Pulmonary artery endothelial cell (primary cell): ENCODE measurements at places on chromosomes 2 and 18. TPM values are rescaled to one million over a fixed set of nuclear protein-coding genes. Genes with fewer than 3 reads are reported as not detected.

The PFN4 gene
- 0.14 and 0.59 TPM in 2 replicates for total RNA-seq

GRCh38 chr2:126754240-126755004, 98.5 kb downstream of the GYPC start:
- no peak for DNase-seq

DNA sequence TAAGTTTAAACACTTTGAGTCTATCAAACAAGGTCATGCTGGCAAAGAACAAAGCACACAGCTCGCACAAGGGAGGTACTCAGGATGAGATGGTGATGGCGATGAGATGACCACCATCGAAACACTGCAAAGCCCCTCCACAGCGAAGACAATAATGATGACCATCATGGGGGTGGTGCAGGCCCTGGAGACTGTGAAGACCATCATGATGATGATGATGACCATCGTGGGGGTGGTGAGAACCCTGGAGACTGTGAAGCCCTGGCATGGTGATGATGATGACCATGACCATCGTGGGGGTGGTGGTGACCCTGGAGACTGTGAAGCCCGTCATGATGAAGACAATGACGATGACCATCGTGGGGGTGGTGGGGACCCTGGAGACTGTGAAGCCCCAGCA, 81.6 kb upstream of the SALL3 start:
- no peak for DNase-seq

DNA sequence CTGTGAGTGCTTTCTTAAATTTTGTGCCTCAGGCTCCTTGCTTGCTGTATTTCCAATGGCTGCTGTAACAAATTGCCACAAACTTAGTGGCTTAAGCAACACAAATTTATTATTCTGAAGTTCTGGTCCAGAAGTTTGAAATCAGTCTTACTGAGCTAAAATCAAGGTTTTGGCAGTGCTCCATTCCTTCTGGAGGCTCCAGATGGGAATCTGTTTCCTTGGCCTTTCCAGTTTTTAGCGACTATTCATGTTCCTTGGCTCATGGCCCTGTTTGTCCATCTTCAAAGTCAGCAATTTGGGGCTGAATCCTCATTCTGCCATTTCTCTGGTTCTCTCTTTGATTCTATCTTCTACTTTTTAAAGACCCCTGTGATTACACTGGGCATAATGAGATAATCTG, 31.8 kb downstream of the STRADB start:
- no peak for DNase-seq

GRCh38 chr2:152449578-152449977, 114.6 kb downstream of the FMNL2 start:
- no peak for DNase-seq

- no peak for DNase-seq
These were observed 594.4 kb upstream of the ID2 start for GRCh38 chr2:8087480-8087840.

GRCh38 chr2:1049691-1050090, 99.0 kb downstream of the SNTG2 start:
- no peak for DNase-seq

The TRABD2A gene
- 0.59 and 0.92 TPM in 2 replicates for total RNA-seq

The RAB6C gene
- total RNA-seq, result not detected in 2 replicates

DNA sequence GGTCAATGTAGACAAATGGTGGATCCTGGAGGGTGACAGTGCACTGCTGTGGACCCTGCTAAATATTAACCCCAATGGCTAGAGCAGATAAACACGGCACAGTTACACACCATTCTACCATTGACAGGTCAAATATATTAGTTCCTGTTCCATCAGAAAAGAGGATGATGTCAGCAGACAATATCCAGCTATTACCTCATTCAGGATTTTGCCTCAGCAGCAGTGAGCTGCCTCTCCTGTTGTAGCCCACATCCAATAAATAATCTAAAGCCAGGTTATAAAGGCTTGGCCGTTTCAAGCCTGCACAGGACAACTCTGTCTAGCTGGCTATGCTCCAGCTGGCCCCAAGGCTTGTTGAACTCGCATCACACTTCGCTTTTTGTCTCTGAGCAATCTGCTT, 31.6 kb upstream of the NETO1 start:
- no peak for DNase-seq

DNA sequence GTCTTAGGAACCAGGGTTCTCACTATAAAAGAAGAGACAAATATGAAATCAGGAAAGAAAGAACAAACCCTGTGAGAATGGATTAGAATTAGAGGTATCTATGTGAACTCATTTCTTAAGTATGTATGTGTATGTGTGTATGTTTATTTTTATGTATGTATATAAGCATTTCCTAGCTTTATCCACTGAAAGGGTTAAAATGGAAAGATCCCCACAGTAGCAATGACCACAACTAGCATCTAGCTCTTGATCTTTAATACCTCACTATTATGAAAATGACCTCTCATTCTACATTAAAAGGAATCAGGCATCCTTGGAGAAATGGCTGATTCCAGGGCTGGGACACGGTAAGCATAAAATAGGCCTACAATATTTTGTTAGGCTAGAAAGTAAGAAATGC, 31.6 kb downstream of the RTN4 start:
- DNase-seq, result no peak

DNA sequence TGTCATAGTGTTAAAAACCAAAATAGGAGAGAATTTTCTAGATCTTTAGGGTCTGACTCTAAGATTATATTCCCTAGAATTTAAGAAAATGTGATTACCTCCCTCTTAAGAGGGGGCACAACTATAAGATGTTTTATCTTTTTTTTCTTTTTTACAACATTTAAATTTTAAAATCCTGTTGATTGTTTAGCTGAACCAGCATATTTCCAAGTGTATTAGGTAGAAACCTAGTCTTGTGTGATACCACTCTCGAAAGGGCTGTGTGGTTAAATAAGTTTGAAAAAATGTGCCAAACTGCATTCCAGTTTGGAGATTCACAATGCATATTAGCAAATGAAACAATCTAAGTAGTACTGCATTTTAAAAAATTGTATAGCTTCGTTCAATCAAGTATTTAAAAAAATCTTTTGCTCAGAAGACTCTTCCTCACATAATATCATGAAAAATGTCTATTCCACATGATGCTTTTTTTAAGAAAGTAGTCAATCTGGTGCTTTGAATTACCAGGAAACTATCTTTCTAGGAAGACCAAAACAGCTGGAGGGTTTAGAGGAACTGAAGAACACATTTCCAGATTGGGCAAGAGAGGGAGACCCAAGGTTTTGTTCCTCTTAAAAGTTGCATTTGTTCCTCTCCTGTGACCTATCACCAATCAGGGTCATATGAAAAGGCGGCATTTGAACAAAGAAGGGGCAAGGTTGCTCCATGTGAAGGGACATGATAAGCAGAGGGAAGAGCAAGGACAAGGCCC, 98.8 kb downstream of the DPP4 start:
- no peak for DNase-seq

DNA sequence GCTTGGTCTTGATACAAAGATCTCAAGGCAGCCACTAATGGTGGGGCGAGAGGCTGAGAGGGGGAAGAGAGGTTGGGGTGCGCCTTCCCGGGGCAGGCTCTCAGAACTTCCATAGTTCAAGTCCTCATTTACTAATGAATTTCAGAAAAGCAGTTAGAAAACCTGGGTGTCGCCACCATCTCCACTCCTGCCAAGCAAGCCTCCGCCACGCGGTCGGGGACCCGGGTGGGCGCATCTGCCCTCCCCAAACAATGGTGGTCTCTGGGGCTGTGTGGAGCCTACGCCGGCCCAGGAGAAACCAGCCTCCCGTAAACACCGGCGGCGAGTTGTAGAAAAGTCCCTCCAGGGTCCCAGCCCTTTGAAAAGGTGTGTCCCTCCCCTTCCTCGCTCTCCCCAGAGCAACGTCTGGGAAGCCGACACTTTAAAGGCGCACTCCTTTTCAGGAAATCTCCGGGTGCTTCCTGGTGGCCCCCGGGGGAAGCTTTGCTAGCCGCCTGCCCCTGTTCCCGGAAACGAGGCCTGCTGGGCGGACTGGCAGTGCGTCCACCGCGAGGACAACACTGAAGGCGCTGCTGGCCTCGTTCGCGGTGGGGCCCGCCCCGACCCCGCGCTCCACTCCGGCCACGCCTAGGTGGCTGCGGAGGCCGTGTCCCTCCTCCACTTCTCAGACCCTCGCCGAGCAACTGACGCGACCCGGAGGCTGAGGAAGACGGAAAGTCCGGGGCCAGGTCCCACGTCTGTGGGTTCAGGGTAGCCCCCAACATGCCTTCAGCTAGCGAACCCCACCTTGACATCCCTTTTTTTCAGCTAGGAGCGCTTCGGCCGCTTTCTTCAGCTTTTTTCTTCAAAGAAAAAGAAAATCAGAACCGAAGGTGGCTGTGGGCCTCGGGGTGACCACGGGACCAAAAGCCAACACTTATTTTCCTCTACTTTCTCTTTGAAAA, 16.8 kb downstream of the EVX2 start:
- no peak for DNase-seq

DNA sequence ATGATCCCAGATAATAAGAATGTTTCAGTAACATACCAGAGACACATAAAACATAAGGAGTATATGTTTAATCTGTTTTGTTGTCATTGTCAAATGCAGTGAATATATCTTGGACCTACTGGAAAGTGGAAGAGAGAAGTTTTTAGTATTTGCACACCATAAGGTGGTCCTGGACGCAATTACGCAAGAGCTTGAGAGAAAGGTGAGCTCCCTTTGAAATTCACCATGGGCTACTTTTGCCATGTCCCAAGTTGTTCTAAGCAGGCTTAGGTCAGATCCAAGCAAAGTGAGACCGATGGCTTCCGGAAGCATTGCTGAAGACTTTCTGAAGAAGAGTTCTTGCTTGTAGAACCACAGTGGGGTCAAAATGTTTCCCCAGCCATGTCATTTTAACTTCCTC, 30.8 kb upstream of the RPL37A start:
- no peak for DNase-seq

- no peak for DNase-seq
These were observed 263.5 kb downstream of the FHOD3 start for GRCh38 chr18:36561046-36561445.

DNA sequence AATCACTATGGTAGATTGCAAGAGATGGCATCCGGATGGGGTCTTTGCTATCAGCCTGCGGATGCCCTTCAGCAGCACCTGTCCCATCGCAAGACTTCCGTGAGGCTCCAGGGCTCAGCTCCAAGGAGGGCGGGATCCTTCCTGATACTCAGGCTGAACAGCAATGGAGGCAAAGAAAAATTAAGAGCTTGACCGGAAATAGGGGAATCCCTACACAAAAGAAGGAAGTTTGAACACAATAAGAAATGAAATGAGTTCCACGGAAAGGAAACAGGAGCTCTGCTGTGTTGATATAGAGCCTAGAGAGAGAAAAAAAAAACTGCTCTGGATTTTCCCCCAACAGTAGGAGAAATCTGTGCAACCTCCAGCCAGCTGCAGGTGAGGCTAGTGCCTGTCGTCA, 91.9 kb downstream of the ARL4C start:
- peak; percentile 53 for DNase-seq

- DNase-seq, result no peak
These were observed 114.4 kb downstream of the NCK2 start for GRCh38 chr2:105858868-105859693.

The ELP2 gene
- total RNA-seq, result 115 and 244 TPM in 2 replicates

- DNase-seq, result no peak
These were observed 453.4 kb upstream of the SLC14A2 start for GRCh38 chr18:45161850-45162249.

DNA sequence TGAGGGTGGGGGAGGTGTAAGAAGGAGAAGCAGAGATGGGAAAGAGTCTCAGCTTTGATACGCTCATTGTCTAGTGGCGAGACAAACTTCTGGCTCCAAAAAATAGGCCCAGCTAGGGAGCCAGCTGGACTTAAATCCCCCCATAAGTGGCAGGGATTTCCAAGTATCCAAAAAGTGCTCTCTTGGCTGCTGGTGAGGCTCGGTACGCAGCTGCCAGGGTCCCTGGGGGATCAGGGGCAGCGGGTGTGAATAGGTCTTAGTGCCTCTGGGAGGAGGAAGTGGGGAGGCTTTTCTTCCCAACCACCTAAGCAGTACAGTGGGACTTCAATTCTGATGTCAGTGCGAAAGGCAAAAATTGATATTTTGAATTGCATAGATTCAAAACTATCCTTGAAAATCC, 73.5 kb downstream of the ALK start:
- no peak for DNase-seq

The FRZB gene
- 0.04 TPM in 1 of 2 replicates, not detected in the other for total RNA-seq
